Esophagus squamous epithelium (tissue), 5 donors: ENCODE measurements at places on chromosomes 2 and 18.
A peak's percentile ranks its signal among the peaks of the same experiment; 100 is the strongest.

DNA sequence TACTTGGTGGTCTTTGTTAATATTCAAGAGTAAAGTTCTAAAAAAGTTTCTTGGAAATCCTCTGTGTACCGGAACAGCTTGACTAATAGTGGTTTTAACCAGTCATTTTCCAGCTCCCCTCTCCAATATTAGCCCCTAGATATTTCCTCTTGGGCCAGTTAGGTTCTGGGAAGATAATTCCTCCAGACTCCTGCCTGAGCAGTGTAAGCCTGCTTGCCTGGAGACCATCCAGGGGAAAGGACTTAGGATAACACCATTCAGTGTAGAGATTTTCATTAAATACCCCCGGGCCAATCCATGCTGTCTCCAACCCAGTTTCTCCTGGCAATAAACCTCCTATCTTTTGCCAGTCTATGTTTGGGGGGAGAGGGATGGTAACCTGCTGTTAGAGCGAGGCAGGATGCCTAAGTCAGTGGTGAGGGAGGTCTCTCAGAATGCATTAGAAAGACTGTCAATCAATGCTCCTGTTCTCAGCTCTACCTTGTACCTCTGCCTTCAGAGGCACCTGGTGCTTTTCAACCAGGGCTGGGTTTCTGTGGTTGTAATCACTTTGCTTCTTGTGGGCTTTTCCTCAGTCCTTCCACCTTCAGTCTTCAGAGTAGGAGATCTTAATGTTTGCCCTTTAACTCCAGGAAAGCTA is 186.4 kb downstream of the RNF152 start:
- DNase-seq, result no peak
- H3K4me3 ChIP-seq, result no peak overlapping the region
- H3K36me3 ChIP-seq, result no peaks in the 10 kb centered on the region
- no peak overlapping the region for H3K27ac ChIP-seq

DNA sequence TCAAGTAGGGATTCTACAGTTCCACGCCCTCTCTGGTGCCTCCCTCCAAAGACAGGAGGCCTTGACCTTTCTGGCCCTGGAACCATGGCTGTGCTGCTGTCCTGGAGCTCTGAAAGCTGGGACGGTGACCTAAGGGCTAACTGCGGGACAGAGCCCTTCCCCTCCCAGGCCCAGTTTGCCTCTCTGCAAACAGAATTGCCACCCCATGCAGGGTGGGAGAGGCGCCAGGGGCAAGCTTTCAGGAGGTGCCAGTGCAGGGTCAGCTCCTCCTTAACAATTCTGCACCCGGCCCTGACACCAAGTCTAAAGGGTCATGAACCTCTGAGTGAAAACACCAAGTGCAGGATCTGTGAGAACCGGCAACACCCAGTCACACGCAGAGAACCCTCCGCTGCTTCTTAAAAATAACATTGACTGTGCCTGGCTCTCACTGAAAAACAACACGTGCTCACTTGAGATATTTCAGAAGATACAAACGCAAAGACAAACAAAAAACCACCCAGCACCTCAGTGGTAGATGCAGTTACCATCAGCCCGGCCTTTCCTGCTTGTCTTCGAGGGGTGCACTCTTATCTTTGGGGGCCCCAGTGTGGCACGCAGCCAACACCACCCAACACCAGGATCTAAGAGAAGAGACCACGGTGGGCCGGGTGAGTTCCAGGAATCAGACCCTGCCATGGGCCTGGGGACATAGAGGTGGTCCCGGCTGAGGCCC is 1.1 kb upstream of the SNED1 start:
- peaks cover 12% of the 10 kb centered on the region for H3K4me1 ChIP-seq
- no peak for DNase-seq
- peak overlapping the region; percentile 58 for H3K4me3 ChIP-seq
- H3K27me3 ChIP-seq, result no peaks in the 10 kb centered on the region
- no peaks in the 10 kb centered on the region for H3K36me3 ChIP-seq
- peak overlapping the region; percentile 80 for H3K27ac ChIP-seq

DNA sequence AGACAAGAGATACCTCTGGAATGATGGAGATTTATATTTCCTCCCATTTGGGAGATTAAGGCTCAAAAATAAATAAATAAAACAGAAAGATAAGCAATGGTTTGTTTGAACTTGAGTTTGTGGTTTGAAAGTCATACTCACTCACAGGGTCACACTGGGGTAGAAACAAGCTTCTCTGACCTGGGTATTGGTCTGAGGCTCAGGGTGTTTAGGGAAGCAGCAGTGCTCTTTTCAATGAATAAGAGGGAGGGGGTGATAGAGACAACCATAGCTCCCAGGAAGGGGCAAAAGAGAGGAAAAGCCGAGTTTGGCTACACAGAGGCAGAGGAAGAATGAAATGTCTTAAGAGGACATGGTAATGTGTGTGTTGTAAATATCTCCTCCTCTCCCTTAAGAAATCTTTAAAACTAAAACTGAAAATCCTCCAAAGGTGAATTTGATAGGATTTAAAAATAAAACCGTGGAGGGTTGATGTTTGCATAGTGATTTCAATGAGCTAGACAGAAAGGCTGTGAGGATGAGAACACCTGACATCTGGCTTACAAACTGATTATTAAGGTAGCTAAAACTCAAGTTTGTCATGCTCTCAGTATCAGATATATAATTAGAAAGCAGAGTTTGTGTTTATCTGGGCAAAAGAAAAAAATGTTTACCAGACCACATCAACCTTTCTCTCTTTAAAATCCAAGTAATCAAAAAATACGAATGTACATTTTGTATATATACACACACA is 159.9 kb upstream of the TMEFF2 start:
- H3K27ac ChIP-seq, result no peak overlapping the region
- H3K4me3 ChIP-seq, result no peak overlapping the region
- no peaks in the 10 kb centered on the region for H3K4me1 ChIP-seq
- DNase-seq, result no peak
- H3K36me3 ChIP-seq, result no peaks in the 10 kb centered on the region
- no peaks in the 10 kb centered on the region for H3K27me3 ChIP-seq

GRCh38 chr18:29779096-29779495 is 1263.4 kb downstream of the DSC3 start:
- no peaks in the 10 kb centered on the region for H3K27me3 ChIP-seq
- H3K4me1 ChIP-seq, result no peaks in the 10 kb centered on the region
- H3K4me3 ChIP-seq, result no peak overlapping the region
- H3K27ac ChIP-seq, result no peak overlapping the region
- no peak for DNase-seq
